ENCODE measurements at places on chromosomes 13 and 19. TPM values are rescaled to one million over a fixed set of nuclear protein-coding genes. Genes with fewer than 3 reads are reported as not detected.

The FCER2 gene
- not detected for total RNA-seq

The ZIM2 gene
- not detected for total RNA-seq

The OR7C1 gene
- total RNA-seq, result not detected

The FSD1 gene
- total RNA-seq, result 8.4 TPM

The SIGLEC6 gene
- total RNA-seq, result not detected

The URI1 gene
- total RNA-seq, result 92.9 TPM

The HSPB6 gene
- 0.10 TPM for total RNA-seq

The ZNF780A gene
- 35.3 TPM for total RNA-seq

The CTXN1 gene
- 24.5 TPM for total RNA-seq

The NANOS2 gene
- not detected for total RNA-seq

The HIPK4 gene
- total RNA-seq, result 0.32 TPM

The PLA2G4C gene
- total RNA-seq, result 11.4 TPM
